Central memory CD8-positive, alpha-beta T cell (primary cell): ENCODE measurements at places on chromosomes 2 and 18.

DNA sequence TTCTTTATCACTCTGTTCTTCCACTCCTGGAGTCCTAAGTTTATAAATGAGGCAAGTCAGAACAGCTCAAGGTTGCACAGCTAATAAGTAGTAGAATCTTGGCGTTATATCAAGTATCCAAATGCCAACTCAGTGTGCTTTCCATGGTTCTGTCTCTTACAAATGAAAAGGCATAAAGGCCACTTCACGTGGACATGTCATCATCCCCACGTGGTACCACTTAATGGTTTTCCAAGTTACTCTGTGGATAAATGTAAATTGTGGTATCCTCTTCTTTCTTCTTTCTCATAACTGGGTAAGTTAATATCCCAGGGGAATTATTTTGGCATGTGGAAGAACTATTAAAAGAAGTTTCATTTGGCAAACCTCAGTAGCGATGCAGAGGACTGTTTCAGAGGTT lies 131.5 kb upstream of the L3MBTL4 start:
- no peak overlapping the region for H3K27ac ChIP-seq
- no peaks in the 10 kb centered on the region for H3K4me1 ChIP-seq

- peaks cover 23% of the 10 kb centered on the region for H3K27me3 ChIP-seq
- H3K4me3 ChIP-seq: no peak overlapping the region
- no peaks in the 10 kb centered on the region for H3K4me1 ChIP-seq
- no peak overlapping the region for H3K27ac ChIP-seq
Measured at GRCh38 chr2:240913810-240914644, 7.9 kb downstream of the CROCC2 start.

- H3K36me3 ChIP-seq: peaks cover 1% of the 10 kb centered on the region
- H3K4me1 ChIP-seq: no peaks in the 10 kb centered on the region
- H3K27me3 ChIP-seq: no peaks in the 10 kb centered on the region
- H3K27ac ChIP-seq: no peak overlapping the region
Measured at GRCh38 chr2:138095336-138095735, 131.1 kb downstream of the HNMT start.

- peaks cover 13% of the 10 kb centered on the region for H3K27me3 ChIP-seq
- peaks cover 2% of the 10 kb centered on the region for H3K36me3 ChIP-seq
- no peak for DNase-seq
- no peak overlapping the region for H3K27ac ChIP-seq
Measured at GRCh38 chr2:132671151-132671835, 1.3 kb upstream of the LYPD1 start.

DNA sequence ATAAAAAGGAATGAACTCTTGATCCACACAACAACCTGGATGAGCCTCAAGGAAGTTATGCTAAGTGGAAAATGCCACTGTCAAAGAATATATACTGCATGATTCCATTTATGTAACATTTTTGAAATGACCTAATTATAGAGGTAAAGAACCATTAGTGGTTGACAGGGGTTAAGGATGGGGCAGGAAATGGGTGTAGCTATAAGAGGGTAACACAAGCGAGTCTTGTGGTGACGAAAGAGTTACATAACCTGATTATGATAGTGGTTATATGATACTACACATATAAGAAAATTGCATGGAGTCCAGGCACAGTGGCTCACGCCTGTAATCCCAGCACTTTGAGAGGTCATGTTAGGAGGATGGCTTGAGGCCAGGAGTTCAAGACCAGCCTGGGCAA lies 346.6 kb upstream of the PKDCC start:
- no peak overlapping the region for H3K4me3 ChIP-seq
- DNase-seq: no peak
- H3K36me3 ChIP-seq: no peaks in the 10 kb centered on the region
- H3K4me1 ChIP-seq: no peaks in the 10 kb centered on the region
- H3K27me3 ChIP-seq: peaks cover 32% of the 10 kb centered on the region

GRCh38 chr2:154557906-154558305 lies 140.6 kb upstream of the KCNJ3 start:
- H3K36me3 ChIP-seq: peaks cover 2% of the 10 kb centered on the region
- no peak overlapping the region for H3K27ac ChIP-seq
- DNase-seq: no peak

DNA sequence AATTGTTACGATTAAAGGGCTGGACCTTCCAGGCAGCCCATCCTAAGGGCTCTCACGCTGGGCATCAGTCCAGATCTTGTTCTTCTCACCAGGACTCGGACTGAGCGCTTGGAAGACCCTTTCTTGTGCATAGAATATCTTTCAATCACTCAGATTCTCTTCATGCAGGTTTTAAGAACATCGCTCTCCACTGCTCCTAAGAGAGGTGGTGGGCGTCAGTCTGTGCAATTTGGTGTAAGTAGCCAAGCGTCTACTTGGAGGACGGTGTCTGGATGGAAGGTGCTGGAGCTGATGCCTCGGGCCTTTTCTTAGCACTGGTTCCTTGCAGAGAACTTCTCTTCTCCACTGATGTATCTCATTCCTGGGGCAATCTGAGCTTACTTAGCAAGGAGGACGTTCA lies 68.7 kb downstream of the ASB1 start:
- no peak overlapping the region for H3K27ac ChIP-seq
- H3K4me3 ChIP-seq: no peak overlapping the region
- no peak for DNase-seq
- H3K27me3 ChIP-seq: no peaks in the 10 kb centered on the region
- no peaks in the 10 kb centered on the region for H3K36me3 ChIP-seq
- H3K4me1 ChIP-seq: peaks cover 7% of the 10 kb centered on the region

GRCh38 chr18:44638811-44639210 lies 41.9 kb upstream of the SETBP1 start:
- no peak overlapping the region for H3K27ac ChIP-seq
- DNase-seq: no peak
- H3K4me3 ChIP-seq: no peak overlapping the region
- H3K4me1 ChIP-seq: peaks cover 11% of the 10 kb centered on the region
- H3K27me3 ChIP-seq: peaks cover 21% of the 10 kb centered on the region
- no peaks in the 10 kb centered on the region for H3K36me3 ChIP-seq

- H3K4me1 ChIP-seq: peaks cover 1% of the 10 kb centered on the region
- peaks cover 35% of the 10 kb centered on the region for H3K27me3 ChIP-seq
- DNase-seq: no peak
- H3K4me3 ChIP-seq: no peak overlapping the region
Measured at GRCh38 chr2:2691419-2691818, 360.3 kb upstream of the MYT1L start.
